ENCODE measurements at places on chromosomes 16 and 17.

- DNase-seq = no peak
Measured at GRCh38 chr17:77373299-77374169, 232.8 kb downstream of the SEC14L1 start.

- DNase-seq = no peak
Measured at GRCh38 chr16:48491517-48491916, 106.3 kb upstream of the SIAH1 start.

DNA sequence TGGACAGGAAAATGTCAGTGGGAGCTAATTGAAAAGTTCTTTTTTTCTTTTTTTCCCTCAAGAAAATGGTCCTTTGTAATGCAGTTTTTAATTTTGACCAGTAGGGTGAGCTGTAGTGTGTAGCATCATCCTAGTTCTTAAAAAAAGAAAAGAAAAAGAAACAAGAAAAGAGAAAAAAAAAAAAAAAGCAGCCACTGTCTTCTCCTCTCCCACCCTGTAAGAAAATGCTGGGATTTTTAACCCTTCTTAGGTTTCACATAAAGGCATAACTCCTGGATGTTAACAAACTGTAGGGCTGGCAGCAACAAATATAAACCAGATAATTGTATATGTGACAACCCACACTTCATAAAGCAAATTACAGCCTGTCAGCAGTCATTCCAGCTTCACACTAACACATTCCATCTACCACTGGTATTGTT, 78.1 kb downstream of the SKAP1 start:
- no peak for DNase-seq

GRCh38 chr16:53130159-53131049, 75.6 kb downstream of the CHD9 start:
- peak; percentile 86 for DNase-seq

- no peak for DNase-seq
Measured at GRCh38 chr16:28845293-28845692, 855 bp downstream of the TUFM start.

DNA sequence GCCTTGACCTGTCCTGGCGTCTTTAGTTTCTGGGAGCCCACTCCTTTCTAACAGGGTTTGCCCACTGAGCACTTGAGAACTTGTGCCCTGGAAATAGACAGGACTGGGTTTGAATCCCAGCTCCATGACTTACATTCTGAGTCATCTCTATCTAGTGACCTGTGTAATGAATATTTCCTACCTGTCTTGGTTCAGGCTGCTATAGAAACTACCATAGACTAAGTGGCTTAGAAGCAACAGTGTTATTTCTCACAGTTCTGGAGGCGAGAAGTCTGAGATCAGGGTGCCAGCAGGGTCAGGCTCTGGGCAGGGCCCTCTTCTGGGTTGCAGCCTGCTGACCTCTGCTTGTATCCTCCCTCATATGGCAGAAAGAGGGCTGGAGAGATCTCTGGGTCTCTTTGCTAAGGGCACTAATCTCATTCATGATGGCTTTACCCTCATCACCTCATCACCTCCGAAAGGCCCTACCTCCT, 110.7 kb upstream of the DHX40 start:
- DNase-seq = no peak

DNA sequence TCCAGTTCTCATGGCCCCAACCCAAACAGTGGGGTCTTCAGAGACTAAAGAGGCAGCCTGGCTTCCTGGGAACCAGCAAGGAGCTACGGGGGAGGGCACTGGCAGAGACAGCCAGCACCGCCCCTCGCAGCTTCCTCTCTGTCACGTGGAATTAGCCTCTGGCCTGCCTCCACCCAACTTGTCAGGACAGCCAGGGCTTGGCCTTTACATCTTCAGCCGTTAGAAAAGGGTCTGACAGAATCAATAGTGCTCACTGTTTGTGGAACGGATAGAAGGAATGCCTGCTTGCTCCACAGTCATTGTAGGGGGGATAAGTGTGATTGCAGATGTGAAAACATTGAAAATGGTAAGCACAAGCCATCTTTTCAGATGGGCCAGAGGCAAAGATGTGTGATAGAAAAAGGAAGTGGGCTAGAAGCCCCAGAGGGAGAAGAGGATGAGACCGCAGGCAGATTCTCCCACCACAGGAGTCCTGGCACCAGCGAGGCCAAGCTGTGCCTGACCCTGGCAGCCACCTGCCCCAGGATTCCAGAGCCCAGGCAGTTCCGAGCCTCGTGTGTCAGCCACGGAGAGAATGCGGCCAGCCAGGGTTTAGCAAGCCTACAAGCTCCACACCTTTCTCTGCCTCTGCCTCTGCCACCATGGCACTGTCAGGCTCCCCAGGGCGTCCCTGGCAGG, 18.6 kb downstream of the GRIN2C start:
- DNase-seq = no peak

DNA sequence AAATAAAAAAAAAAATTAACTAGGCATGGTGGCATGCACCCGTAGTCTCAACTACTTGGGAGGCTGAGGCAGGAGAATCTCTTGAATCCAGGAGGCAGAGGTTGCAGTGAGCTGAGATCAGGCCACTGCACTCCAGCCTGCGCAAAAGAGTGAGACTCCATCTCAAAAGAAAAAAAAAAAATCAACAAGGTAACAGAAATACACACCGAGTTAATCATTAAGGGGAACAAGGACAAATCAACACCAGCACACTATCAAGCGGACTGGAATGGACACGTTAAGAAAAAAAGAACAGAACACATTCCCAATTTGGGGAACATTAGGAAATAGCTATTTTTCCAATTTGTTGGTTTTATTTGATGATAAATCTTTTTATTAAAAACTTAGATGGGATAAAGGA, 28.4 kb upstream of the GLG1 start:
- no peak for DNase-seq

DNA sequence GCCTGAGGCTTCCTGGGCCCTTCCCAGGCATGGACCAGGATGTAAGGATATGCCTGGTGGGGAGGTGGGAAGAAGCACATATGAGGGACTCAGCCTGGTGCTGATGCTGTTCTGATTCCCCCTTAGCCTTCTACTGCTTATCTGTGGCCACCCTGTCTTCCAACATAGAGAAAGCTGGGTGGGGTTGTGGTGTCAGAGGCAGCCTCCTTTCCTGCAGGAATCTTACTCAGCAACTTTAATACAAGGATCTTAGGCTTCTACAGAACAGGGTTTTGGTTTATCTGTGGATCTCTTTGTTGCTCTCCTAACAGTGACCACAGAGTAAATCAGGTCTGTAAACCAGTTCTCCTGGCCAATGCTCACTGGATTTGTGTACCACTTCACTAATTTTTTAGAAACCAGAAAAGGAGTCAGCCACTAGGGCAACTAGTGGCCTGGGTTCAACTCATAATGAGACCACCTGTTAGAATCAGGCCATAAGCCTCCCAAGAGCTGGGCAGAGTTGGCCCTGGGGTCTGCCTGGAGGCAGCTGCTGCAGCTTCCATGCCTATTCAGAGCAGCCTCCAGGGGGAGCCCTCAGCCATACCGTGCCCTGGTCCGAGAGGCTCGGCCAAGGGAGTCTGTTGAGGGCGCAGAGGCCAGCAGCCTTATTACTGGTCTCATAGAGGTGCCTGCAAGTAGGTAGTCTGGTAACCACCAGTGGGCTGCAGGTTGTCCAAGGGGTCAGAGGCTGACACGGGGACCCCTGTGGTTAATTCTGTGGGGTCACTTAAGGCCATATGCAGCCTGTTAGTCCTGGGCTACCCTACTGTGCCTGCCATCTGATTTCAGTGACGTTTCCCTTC, 7.1 kb downstream of the HAS3 start:
- DNase-seq = no peak

DNA sequence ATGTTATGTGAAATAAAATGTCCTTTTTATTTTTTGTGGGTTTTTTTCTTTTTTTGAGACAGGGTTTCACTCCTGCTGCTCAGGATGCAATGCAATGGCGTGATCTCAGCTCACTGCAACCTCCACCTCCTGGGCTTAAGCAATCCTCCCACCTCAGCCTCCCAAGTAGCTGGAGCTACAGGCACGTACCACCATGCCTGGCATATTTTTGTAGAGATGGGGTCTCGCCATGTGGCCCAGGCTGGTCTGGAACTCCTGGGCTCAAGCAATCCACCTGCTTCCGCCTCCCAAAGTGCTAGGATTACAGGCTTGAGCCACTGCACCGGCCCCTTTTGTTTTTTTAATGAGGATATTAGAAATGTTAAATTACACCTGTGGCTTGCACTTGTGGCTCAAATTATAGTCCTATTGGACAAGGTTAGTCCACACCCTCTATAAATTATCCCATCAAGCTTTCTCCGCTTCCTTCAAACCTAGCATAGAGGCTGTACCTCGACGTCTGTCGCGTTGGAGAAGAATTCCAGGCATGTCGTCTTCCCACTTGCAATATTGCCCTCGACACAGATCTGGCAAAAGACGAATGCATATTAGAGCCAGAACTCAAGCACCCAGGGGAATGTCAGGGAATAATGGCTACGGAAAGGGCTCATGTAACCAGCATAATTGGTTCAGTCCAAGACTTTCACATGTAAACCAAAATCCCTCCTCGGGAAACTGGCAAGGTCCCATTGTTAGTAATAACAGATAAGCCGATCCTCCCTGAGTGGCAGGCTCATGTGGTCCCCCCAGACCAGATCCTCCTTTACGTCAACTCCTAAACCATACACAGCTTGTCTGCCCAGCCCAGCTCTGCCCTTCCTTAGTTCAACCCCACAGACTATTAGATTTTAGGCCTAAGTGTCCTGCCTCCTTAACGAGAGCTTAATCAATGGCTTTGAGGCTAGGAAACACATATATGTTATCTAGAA, 8.2 kb downstream of the TK2 start:
- no peak for DNase-seq

DNA sequence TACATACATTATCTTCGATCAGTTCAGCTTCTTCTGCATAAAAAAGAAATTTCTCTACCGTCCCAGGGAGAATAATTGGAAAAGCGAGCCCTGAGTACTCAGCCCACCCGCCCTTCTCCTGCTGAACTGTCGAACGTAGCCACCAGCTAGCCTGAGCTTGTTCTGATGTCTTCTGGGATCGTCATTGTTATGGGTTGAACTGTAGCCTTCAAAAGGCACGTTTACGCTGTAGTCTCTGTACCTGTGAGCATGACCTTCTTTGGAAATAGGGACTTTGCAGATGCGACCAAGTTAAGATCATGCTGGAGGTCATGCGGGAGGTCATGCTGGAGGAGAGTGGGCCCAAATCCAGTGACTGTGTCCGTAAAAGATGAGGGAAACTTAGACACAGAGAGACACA, 86.2 kb downstream of the CMIP start:
- no peak for DNase-seq

GRCh38 chr16:89575247-89576152, at the start of gene CPNE7:
TSS of gene CPNE7 (plus strand) at chr16:89575758. CDS start at chr16:89575898, 140 bp downstream.
- DNase-seq = no peak

DNA sequence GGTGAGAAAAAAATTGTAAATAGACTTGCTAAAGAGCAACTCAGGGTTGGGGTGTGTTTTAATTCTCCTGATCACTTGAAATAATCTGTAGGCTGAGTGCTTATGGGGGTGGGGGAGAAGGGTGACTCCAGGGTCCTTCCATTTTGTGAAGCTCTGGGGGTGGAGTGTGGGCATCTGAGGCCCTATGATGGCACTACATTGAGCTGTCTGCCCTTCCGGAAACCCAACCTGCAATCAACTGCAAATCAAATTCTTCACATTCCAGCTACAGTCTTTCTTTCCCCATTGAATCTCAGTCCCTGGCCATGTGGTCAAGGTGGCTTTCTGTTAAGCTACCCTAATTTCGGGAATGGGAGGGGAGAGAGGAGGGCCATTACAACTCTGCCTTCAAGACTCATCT, 6.0 kb upstream of the CDC6 start:
- DNase-seq = no peak

DNA sequence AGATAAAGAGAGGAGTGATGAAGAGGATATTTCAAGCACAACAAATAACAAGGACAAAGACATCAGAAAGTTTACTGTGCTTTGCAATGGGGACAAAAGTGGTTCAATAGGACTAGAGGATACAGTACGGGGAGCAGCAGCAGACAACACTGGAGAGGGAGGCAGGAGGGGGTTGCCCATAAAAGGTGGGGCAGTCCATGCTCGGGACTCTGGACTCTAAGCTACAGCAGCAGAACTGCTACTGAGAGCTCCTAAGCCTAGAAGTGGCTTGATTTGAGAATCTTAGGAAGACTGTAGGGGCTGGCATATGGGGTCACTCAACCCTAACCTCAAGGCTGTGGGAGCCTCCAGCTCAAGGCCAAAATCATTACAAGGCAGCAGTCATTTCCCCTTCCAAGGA, 62.2 kb downstream of the C17orf67 start:
- no peak for DNase-seq

GRCh38 chr17:8520981-8521380, 85.3 kb downstream of the NDEL1 start:
- no peak for DNase-seq

GRCh38 chr17:65743308-65743655, 181.8 kb upstream of the AXIN2 start:
- no peak for DNase-seq

- no peak for DNase-seq
Measured at GRCh38 chr16:53949715-53950410, 245.9 kb downstream of the FTO start.

DNA sequence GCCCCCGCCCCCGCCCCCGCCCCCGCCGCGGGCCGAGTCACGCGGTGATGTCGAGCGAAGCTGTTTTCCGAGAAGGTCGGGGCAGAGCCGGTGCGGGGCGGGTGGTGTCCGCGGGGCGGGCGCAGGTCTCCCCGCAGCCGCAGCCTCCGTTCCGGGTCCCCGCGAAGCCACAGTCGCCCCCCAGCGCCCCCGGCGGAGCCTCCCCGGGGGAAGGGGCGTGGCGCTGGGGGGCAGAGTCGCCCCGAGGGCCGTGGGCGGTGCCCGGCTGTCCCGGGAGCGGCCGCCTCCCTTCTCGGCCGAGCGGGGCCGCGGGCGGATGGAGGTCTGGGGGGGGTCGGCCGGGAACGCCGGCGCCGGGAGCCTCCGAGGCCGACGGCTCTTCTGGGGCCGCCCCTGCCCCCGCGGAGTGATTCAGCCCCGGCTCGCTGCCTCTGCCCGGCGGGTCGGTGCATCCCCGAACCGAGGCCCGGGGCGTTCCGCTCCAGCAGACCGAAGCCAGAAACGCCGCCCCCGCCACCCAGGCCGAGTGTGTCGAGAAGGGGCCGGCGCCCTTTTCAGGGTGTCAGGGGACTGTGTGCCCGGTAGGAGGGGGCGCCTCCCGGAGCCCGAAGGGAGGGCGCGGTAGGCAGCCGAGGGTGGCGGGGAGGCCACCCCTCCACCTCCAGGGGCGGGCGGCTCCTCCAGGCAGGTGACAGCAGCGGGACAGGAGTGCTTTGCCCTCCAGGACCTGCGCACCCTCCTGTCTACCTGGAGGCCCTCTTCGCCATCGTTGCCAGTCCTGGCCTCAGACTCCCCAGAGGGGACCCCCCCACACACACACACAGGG, 1.7 kb downstream of the METRNL start:
- no peak for DNase-seq

GRCh38 chr17:7437950-7438614, 1.2 kb upstream of the FGF11 start:
- DNase-seq = no peak
